ENCODE measurements at places on chromosomes 5 and 9. TPM values are rescaled to one million over a fixed set of nuclear protein-coding genes. Genes with fewer than 3 reads are reported as not detected.

The EIF4E1B gene
- total RNA-seq = not detected

The OTULINL gene
- 19.6 TPM for total RNA-seq

The DMRT3 gene
- not detected for total RNA-seq

The RHOBTB3 gene
- total RNA-seq = 370 TPM

The PSAT1 gene
- 106 TPM for total RNA-seq

The MYOT gene
- not detected for total RNA-seq

The SPINK13 gene
- not detected for total RNA-seq

The AQP7 gene
- total RNA-seq = not detected

Measured in fibroblast of villous mesenchyme (primary cell).